ENCODE measurements at places on chromosomes 7 and 10.

DNA sequence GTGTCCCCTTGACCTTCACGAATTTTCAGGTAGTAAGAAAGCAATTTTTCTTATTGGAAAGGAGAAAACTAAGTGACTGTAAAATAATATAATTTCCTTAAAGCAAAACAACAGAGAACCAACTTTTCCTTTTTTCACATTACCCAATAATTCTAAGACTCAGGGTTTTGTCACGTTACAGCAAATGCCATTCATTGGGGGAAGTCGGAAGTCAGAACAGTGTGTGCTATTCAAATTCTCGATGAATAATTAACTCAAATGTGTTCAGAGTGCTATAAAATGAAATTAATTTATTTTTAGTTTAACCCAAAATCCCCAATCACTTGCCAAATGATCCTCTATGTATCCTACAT, 40.0 kb downstream of the DIP2C start:
- no peak for DNase-seq

- no peak for DNase-seq
Measured at GRCh38 chr10:121448766-121449421, 149.3 kb downstream of the FGFR2 start.

- no peak for DNase-seq
Measured at GRCh38 chr7:22934473-22935065, 79.4 kb downstream of the HYCC1 start.

DNA sequence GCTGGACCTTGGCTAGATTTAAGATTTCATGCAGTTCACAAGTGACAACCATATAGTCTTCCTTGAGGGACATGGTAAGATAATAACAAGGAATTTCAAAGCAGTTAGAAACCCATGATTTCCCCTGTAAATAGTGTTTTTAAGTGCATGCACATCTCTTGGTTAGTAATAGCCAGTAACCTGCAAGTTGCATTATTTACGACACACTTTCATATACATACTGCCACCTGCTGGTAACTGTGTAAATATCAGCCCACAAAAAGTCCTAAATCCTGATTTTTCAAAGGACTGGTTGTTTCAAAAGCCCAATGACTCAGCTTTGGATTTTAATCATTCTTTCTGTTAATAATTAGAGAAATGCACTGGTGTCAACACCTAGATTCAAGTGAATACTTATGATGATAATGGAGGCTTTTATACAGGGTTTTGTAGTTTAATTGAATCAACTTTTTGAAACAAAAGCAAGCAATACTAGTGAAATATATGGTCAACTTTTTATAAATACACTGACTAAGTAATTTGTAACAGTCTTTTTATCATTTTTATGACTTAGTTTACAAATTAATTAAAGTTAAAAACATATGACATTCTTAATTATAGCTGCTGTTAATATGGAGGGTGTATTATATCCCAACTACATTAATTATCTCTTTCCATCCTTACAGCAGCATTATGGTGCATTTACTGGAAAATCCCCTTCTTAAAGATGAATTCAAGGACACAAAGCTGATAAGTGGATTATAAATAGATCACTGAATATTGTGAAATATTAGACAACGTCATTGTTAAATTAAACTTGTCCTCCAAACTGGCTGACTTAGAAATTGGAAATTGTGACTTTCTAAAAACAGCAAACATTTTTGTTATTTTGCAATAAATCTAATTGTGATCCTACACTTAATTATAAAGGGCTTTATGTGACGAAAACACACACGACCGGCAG, 367.7 kb upstream of the SEMA3D start:
- DNase-seq, result peak; percentile 71

DNA sequence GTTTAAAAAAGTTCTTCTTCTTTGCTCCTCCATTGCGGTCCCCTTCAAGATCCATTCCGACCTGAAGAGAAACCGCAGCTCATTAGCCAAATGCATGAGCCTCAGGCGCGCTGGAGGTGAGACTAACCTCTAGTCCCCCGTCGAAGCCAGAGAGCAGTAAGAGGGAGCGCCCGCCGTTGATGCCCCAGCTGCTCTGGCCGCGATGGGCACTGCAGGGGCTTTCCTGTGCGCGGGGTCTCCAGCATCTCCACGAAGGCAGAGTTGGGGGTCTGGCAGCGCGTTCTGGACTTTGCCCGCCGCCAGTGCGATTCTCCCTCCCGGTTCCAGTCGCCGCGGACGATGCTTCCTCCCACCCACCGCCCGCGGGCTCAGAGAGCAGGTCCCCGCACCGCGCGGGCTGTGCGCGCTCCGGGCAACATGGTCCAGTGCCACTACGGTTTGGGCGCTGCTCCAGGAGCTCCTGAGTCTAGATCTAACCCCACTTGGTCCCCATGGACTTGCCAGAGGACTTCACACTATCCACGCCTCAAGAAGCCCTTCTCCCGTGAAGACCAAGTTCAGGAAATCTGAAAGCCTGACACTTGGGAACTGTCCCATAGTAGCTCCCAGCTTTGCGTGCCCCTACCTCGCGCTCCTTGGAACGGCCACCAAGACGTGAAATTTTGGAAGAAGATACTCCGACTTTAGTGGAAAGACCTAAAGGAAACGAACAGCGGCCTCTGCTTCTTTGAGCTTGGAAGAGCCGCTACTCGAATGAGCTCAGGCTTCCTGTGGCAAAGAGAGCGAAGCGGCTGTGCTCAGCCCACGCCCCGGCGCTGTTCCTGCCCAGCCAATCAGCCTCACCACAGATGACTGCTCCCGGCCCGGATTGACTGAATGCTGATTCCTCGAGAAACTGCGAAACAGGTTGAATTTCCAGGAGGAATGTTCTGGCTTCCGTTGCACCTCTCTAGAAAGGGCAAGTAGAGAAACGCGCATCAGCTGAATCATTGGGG, at the start of gene ABCB1:
ABCB1 (minus strand) TSS at position 755 of the 995 bp plus-strand sequence; CDS start at position 55, 700 bp downstream.
- no peak for DNase-seq

GRCh38 chr7:149824301-149824741, 13.9 kb upstream of the ZNF862 start:
- no peak for DNase-seq

DNA sequence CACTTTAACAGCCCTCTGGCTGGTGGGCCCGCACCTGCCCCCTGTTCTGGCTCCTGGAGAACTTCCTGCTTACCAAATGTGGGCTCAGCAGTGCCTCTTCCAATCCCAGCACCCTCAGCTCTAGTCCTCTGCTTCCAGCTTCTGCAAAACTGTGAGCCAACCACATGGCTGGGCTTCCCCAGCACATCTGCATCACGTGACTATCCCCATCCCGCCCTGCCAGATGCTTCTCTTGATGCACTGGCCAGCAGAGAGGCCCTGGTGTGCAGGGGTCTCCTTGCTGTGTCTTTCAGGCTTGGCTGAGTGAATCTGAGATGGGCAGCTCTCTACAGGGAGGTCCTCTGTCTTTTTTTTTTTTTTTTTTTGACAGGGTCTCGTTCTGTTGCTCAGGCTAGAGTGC, 43.8 kb upstream of the DMBT1 start:
- no peak for DNase-seq

GRCh38 chr10:47079204-47079580, 168.0 kb downstream of the PTPN20 start:
- peak; percentile 26 for DNase-seq

DNA sequence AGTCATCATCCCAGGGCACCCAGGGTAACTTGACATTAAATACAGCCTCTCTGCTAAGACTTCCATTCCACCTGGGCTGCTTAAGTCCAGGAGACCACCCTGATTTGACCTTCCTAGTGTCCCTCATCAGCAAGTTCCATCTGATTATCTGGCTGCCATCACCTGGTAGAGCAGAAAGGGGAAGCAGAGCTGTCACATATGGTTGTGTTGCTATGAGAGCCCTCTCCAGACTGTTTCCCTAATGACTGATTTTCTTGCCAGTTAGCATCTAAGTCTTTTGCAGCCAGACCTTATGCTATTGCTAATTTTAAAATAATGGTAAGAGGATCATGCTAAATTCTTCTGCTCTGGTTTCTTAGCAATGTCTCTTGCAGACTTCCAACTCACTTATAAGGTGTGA, 38.7 kb downstream of the KCNH2 start:
- no peak for DNase-seq

GRCh38 chr7:92333866-92334265, 88.1 kb downstream of the ANKIB1 start:
- DNase-seq, result no peak

- no peak for DNase-seq
Measured at GRCh38 chr7:50312250-50313162, 8.0 kb downstream of the IKZF1 start.

DNA sequence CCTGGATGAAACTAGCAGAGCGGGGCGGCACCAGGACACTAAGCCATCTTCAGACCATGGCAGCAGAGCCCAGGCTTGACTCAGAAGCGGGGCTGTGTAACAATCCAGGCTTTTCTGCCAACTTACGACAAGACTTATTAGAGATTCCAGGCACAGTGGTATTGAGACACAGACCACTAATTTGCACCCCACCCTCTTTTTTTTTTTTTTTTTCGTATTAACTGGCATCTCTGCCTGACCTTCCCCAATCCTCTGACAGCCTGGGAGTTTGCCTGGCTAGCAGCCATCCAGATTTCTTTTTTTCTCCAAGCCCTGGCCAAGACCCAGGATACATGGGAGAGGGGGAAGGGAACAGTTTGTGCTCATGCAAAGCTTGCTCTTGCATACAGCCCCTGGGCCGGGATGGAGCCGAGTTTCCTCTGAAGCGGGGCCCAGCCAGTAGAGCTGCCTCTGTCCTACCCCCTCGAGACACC, 182.4 kb downstream of the PLXNA4 start:
- DNase-seq, result peak; percentile 41

- no peak for DNase-seq
Measured at GRCh38 chr10:86651021-86651471, 3.3 kb upstream of the OPN4 start.

GRCh38 chr7:71326595-71326994, 194.7 kb downstream of the GALNT17 start:
- DNase-seq, result no peak

DNA sequence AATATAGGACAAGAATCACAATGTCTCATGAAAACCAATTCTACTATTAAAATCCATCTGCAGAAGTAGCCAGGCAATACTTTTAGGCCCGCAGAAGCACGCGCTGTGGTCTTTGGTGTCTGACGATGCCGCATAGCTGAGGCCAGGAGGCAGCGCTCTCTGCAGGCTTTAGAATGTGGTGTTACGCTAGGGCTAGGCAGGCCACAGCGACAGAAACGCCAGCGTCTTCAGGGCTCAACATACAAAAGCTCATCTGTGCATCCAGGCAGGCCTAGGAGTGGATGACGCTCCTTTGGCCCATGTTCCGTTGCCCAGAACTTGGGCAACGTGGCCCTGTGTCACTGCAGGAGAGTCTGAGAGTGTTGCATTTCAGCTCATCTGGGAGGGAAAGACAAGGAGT, 601.1 kb upstream of the FOXK1 start:
- DNase-seq, result no peak

- peak; percentile 18 for DNase-seq
Measured at GRCh38 chr10:48551861-48552591, 52.8 kb downstream of the ARHGAP22 start.

- DNase-seq, result no peak
Measured at GRCh38 chr10:103155471-103156085, 37.5 kb downstream of the NT5C2 start.

GRCh38 chr7:67913604-67914003, 917.0 kb downstream of the TYW1 start:
- DNase-seq, result no peak

GRCh38 chr7:77903597-77903996, 105.0 kb downstream of the PHTF2 start:
- DNase-seq, result no peak

GRCh38 chr7:5116359-5116758, 70.7 kb downstream of the RBAK start:
- DNase-seq, result no peak

DNA sequence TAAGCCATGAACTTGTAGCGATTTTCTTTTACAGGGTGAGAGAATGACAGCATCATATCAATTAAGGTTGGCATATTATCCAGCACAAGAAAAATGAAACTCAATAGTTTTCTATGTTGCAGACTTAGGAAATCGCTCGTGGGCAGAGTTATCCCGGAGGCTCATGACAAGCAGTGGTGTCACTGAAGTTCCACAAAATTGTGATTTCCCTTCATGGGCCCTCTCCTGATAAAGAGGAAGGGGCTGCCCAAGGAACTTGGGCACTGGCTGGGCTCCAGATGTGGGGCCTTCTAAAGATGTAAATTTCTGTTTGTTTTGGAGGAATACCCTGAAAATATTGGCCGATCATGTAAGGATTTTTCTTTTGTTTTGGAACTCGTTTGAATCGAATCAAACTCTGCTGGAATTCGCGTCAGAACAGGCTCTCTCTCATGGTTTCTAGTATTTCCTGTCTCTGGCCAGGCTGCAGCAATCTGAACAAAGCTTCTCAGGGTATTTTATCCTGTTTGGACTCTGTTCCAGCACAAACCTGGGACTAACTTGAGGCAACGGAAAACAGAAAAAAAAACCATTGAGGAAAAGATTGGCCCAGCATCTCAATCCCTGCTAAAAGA, 340.6 kb upstream of the NRP1 start:
- no peak for DNase-seq

GRCh38 chr7:14761510-14762296, 140.8 kb downstream of the DGKB start:
- DNase-seq, result peak; percentile 47

DNA sequence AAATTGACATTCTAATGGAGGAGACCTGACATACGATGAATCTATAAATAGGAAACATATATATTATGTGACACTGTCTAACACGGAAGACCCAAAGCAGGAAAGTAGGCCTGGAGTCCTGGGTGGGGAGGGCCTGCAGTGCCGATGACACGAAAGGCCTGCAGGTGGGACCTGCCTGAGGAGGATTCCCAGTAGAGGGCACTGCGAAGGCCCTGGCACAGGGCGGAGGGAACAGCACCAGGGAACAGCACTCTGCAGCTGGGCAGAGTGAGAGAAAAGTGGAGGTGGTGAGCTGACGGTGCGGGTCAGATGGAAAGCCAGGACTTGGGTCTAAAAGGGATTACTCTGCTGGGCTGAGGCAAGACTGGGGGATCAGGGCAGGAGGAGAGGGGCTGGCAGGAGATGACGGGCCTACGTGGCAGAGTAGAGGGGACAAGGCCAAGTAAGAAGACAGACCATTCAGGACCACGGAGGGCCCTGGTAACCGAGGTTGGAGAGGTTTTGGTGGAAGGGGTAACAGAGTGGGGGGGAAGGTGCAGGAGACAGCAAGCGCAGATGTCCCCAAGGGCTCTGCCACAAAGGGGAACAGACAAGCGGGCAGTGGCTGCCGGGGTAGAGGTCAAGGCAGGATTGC, 8.1 kb downstream of the ZNF746 start:
- no peak for DNase-seq

GRCh38 chr7:132758986-132759385, 182.7 kb upstream of the PLXNA4 start:
- DNase-seq, result no peak
